ENCODE measurements at places on chromosomes 5 and 9.

DNA sequence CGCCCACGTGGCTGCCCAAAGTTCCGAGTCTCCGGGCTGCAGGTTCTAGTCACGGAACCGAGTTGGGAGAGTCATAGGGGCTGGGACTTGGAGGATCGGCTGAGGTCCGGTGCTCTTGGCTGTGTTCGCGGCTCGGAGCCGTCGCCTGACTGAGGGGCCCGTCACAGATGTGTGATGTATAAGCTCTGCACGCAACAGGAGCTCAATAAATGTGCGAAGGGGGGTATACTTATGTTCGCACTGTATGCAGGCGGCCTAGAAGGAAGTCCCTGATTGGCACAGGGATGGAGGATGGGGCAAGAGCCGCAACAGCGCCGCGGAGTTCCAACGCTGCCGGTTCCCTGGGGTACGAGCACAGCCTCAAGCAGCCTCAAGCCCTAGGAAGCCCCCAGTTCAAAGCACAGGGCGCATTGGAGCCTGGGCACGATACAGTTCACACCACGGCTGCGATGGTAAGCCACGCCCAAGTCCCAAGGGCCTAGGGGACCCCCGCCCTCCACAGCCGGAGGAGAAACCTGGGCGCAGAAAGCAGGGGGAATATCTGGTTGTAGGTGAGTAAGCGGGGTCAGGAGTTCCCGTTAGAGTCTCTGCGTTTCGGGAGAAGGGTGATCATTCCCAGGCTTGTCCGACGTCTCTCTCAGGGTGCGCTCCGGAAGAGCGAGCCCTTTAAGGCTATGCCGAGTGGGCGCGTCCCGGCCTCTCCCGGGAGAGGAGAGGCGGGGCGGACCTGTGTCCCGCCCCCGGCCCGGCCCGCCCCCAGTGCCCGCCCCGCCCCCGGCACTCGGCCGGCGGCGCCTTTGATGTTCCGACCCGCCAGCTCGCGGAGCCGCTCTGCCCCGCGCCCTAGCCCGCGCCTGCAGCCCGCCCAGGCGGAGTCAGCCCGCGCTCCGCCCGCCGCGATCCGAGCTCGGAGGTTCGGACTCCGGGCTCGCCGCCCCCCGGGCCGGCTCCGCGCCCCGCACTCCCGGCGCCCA is at the start of gene TCF7:
Gene TCF7 (plus strand): TSS at position 780 of the 974 bp plus-strand sequence. CDS start 226 bp downstream, outside the sequence.
- DNase-seq, result no peak

DNA sequence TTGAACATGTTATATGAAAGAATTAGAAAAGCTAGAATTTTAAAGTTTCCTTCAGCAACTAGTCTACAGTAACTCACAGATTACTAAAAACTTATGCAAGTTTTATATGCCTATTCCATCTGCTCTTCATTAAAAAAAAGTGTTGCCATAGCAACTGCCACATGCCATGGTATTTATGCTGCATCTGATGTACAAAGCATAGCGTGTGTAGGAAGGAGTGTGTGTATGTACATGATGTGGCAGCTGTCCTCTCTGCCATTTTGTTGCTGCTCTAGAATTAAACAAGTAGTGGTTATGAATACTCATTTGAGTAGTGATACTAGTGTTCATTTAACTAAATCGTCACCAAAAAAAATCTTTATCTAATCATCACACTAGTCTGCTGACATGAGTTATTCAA is 593.5 kb downstream of the CETN3 start:
- no peak for DNase-seq

DNA sequence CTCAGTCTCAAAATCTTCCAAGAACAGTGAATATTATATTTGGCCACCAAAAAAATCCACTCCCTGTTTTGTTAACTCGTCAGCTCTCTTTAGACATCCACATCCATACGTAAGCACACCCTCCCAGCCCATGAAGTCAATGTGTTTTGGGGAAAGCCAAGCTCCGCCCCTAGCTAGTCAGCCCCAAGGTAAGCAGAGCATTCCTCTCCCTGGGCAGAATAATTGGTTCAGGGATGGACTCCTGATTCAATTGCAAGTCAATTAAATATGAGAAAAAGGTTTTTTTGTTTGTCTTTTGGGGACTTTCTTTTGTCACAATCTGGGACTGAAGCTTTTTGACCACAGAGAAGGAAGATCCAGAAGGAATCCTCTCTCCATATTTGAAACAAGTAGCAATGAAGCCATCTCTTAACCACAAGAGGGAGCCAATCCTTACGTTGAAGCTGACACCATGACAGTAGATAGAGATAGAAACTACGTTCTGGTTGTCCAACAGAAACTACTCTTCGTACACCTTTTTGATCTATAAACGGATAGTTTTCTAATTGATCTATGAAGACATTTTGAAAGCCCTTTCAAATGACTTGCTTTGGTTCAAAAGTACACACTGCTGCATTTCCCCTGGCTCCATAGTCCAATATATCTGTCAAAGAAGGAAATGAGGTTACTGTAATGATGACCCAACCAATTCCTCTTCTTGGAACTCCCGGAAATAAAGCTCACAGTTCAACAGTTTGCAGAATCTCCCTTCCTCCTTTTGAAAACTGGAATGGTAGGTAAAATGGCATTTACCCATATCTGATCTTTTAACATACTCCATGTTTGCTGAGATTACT is 166.4 kb downstream of the TLE1 start:
- peak; percentile 37 for DNase-seq

GRCh38 chr5:66849803-66850202 is 253.6 kb downstream of the MAST4 start:
- DNase-seq, result no peak

- no peak for DNase-seq
These were observed 100.3 kb downstream of the NSG2 start for GRCh38 chr5:174145821-174146220.

DNA sequence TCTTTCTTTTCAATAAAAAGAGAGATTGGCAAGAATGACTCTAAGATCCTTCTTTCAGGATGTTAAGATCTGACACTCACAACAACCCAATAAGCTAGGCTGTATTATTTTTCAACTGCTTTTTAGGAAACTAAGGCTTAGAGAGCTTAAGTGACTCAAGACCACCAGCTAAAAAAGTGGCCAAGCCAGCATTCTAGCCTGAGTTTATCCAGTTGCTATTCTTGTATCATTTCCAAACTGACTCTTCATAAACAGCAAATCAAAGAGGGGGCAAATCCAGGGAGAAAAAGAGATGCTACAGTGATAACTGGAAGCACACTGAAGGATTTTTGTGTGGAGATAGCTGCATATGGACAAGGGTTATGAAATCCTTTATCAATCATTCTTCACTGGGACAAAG is 47.1 kb downstream of the TMEM252 start:
- DNase-seq, result no peak

DNA sequence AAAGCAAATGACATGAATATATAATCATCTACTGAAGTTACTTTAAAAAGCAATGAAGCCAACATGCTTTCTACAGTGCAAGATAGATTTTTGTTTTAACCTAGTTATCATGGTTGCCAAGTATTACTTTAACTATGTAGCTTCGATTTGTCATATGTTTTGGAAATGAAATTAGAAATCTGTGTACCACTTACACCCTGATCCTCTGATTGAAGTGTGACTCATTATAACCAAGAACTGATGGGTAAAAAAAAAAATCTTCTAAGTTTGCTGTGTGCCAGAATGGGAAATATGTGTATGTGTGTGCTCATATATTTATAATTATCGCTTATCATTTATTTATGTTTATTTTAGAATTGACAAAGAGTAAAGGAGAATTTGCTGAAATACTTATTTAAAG is 9.1 kb upstream of the CDC42SE2 start:
- no peak for DNase-seq

DNA sequence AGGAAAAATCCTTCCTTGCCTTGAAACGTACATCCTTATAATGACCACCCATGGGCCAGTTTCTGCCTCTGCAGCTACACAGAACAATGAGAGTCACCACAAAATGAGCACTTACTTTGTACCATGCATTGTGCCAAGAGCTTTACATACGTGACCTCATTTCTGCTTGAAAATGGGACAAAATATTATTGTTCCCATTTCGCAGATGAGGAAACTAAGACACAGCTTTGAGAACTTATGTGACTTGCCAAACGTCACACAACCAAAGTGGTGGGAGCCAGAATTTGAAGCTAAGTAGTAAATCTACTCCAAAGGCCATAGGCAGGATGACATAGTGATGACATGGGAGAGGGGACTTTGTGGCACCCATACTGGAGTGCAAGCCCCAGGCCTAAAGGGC is 34.8 kb upstream of the GRPEL2 start:
- DNase-seq, result no peak

GRCh38 chr9:21523021-21524014 is 41.2 kb upstream of the IFNE start:
- no peak for DNase-seq

DNA sequence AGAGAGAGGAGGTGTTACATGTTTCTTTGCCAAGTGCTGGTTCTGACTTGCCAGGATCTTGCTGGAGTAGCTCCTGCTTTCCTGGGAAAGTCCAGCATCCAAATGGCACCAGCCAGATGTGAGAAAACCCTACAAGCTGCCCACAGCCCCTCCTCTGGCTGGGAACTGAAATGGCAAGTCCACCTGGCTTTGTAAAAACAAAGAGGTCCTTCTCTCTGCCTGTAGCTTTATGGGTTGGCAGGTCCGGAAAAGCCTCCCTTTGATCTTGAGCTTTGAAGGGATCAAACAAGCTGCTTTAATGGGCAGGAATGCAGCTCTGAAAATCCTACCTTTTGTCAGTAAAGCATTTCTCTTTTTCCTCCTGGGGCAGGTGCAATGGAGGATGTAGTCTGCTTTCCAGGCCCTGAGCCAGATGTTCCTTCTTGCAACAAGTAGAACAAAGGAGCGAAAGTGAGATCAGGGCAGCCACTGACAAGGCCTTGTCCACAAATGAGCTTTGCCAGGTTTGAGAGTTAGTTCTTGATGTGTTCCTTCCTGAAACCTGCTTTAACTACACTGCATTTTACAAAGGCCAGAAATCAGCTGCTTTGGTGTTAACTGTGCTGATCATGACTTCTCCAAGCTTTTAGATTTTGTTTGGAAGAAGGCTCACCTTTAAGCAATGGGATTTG is 456.7 kb downstream of the ZNF608 start:
- DNase-seq, result no peak

DNA sequence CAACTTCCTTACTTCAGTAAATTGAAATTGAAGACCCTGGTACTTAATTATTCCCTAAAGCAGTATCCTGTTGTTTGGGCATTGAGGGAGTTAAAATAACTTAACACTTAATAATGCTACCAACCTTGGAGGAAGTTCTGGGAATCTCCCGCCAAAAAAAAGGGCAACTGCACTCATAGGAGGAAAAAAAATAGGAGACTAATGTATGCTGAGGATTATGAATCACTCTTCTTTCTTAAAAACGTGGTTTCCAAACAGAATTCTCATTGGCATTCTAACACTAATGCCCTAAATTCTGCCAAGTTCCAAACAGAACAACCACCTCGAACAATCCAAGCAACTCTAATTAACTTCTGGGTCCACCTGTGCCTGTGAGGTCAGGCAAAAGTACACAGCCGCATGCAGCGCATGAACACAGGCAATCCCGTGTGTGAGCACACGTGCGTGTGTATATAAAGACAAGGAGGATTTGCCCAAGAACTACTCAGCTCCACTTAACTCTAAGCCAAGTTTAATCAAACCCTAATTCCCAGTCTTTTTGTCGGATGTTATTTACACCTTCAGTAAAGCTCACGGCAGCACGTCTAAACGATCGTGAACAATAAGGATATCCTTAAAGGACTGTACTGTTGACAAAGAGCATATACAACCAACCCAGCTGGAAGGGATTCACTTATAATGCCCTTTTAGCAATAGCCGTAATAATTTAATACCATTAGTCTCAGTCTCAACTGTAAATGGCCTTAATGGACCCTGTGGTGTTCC is 78.4 kb downstream of the EBF1 start:
- DNase-seq, result no peak

GRCh38 chr5:14004598-14005394 is 60.3 kb upstream of the DNAH5 start:
- DNase-seq, result no peak

DNA sequence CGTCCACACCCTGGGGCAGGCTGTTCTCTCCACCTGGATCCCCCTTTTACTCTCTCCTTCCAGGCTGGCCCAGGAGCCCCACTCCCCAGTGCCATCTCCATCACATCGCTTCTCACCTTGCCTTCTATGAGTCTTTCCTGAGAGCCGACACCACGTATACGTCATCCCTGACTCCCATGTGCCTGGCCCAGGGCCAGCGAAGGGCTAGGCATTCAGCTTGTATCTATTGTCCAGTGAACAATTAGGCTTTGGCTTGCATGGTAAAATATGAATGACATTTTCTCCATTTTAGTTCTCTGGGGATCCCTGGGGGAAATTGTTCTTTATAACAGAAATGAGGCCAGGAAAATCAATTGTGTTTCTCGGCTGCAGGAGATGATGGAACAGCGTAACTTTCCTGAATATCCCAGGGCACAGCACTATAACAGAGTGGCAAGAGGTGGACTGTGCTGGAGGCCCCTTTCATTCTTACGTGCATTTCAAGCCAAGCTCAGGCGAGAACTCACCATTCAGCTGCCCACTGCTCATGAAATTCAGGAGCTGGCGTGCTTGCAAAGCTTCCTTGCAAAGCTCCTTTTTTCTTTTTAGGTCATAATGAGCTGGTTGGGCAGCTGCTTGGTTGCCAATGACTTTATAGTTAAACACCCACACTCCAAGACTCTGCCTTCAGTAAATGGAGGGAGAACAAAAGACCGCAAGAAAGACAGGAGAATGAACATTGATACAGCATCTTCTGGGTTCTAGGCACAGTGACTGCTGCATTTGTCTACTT is 37.7 kb downstream of the NSG2 start:
- no peak for DNase-seq

- DNase-seq, result no peak
These were observed 1802.5 kb downstream of the EFNA5 start for GRCh38 chr5:105868038-105868780.
